ENCODE measurements at places on chromosomes 2 and 18.

DNA sequence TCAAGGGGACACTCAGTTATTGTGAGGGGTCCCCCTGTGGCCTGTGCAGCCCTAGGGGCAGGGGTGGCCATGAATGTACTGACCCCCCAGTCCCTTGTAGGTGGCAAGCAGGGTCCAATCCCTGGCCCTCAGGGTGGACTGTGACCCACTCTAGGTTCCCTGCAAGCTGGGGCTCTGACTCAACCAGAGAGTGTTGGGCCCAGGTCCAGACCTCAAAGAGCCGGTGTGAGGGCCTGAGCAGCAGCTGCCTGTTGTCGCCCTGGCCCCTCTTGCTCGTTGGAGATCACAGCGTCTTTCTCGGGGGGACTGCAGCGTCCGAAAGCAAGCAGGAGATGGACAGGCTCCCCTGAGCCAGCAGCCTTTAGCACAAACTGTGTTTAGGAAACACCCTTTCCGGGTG is 66.8 kb upstream of the ATG16L1 start:
- no peak for DNase-seq

DNA sequence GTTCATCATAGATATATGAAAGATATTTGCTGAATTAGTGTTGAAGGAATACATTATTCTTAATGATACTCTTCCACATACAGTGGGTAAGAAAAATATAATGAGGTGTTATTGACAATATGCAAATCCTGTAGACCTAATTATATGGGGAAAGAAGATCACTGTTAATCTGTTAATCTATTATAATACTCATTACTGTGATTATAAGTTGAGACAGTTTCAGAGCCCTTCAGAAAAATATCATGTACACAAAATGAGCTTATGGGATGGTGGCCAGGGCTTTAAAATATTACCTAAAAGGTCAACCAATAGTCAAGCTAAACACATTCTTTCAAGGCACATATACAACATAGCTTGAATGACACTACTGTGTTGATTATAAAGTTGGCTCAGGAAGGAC is 163.5 kb downstream of the NOL4 start:
- no peak for DNase-seq

DNA sequence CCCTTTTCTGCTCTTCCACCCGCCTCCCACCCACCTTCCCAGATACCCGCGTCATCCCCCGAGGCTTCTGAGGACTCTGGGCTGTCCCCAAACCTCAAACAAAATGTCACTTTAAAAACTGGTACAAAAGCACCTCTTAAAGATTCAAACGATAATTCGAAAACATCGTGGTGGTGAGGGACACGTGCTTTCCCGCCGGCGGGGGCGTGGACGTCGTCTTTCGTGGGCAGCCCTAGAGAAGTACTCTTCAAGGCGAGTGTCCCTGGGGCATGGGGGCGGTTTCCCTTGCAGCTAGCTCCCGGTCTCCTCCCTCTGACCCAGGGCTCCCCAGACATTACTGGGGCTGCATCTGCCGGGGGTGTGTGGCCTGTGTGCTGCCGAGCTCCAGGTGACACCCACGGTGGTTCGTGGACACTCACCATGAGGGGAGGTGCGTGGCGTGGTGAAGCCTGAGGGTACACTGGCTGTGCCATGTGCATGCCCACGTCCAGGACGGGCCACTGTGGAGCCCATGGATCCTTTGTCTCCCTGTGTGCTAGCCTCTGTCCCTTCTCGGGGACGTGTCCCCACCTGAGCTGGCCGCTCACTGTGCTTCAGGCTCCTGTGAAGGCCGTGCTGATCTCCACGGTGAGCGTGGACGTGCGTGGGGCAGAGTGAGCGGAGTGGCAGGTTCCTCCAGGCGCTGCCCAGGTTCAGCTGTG is 117.8 kb downstream of the NFATC1 start:
- no peak for DNase-seq

GRCh38 chr18:24108641-24109040 is 30.2 kb upstream of the CABYR start:
- no peak for DNase-seq

DNA sequence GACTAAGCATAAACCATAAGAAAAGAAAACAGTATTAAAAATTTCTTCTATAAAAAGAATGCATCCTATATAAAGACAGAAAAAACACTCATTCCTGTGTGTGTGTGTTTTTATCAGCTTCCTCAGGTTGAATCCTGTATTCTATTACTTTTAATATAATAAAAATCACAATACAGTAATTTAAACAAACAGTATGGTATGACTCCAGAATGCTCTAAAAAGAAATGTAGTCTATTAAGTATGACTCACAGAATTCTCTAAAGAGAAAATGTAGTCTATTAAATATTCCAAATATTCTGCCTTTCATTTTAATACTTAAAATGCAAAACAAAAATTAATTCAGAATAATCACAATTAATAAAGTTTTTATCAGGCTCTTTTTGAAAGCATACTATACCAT is 19.8 kb downstream of the CCDC88A start:
- no peak for DNase-seq

- no peak for DNase-seq
Observed at GRCh38 chr2:48527226-48527885, 2.6 kb upstream of the STON1 start.

GRCh38 chr18:27899893-27900292 is 277.0 kb downstream of the CDH2 start:
- DNase-seq, result no peak

GRCh38 chr2:127674241-127675209 is 805 bp downstream of the LIMS2 start:
- DNase-seq, result no peak
